ENCODE measurements at places on chromosomes 3 and 15. TPM values are rescaled to one million over a fixed set of nuclear protein-coding genes. Genes with fewer than 3 reads are reported as not detected.

DNA sequence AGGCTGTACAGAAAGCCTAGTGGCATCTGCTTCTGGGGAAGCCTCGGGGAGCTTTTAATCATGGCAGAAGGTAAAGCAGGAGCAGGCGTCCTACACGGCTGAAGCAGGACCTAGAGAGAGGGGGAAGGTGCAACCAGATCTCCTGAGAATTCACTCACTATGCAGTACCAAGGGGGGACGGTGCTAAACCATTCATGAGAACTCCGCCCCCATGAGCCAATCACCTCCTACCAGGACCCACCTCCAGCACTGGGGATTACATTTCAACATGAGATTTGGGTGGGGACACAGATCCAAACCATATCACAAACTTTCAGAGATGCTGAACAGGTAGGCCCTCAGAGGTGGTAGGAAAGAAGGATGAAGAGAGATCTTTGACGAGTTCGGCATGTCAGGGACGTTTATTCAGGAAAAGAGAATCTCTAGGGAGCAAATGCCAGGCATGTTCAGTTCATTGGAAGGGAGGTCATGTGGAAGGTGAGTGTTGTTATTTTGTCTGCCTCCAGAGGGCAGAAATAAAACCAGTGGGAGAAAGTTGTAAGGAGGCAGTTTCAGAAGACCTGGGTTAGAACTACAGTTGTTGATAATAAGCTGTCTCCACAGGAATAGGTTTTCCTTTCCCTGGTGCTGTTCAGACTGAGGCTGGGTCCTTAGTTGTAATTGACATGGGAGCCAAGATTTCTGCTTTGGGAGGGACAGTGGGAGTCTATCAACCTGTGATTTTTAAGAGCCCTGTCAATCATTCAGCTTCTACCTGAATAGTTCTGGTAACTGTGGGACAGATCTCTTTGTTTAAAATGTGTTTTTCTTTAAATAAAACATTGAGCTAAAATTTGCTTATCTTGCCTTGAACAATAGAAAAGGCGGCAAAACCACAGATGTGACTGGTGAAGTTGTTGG, 4.3 kb upstream of the FNDC3B start:
- no peak for DNase-seq

DNA sequence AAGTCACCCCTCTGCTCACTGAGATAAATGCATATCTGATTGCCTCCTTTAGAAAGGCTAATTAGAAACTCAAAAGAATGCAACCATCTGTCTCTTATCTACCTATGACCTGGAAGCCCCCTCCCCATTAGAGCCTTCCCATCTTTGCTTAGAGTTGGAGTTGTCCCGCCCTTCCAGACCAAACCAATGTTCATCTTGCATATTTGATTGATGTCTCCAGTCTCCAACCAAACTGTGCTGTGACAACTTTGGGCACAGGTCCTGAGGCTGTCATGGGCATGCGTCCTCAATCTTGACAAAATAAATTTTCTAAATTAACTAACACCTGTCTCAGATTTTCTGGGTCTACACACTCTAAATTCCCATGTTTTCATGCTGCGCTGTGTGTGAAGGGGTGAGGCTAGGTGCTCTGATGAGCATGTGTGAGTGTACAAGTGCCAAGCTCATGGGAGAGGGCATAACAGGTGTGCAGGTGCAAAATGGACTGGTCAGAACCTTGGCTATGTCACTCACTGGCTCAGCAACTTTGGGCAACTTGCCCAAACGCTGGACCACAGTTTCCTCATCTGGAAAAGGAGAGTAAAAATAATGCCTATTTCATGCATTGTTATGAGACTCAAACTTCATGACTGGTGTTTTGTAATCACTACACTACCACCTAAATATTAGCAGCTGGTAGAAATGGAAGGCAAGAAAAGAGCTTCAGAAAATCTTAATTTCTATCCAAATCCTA, 7.2 kb downstream of the DAPK2 start:
- DNase-seq = no peak

ADCY5 gene
- total RNA-seq = 0.43 TPM

DNA sequence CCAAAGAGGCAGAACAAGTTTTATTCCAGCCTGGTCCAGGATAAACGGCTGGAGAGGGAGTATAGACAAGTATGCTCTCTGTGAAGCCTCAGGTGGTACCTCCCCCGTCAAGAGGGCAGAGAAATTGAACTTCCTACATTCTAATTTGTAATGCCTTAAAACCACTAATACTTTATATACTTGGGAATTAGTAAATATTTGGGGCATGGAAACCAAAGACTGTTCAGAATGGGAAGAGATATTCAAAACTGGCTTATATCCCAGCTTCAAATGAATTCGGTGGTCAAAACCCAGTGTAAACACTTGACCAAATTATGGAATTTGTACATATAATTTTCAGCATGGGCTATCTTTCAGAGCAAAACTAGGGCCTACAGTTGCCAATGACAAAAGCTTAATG, 122.6 kb downstream of the FBN1 start:
- no peak for DNase-seq

DNA sequence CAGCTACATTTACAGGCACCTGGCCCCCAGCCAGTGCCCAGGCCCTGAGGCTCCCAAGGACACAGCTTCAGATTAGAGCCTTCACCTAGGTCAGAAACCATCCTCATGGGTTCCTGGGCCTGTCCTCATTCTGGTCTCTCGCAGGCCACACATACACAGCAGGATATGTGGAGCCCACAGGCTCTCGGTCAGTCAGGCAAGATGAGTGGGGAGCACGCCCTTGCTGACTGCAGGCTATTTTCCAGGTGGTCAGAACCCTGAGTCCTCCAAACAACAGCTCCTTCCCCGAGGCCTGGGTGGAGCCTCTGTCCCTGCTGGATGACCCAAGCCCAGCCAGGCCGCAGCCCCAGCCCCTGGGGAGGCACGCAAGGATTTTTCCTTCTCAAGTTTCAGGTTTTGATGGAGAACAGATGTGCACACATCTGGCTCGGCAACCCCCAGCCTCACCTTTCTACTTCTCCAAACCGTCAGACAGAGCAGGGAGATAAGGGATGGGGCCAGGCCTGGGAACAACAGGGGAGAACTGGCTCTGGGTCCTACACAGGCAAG, 1.6 kb downstream of the STRA6 start:
- DNase-seq = peak; percentile 95

NMD3 gene
- total RNA-seq = 42.8 TPM

DNA sequence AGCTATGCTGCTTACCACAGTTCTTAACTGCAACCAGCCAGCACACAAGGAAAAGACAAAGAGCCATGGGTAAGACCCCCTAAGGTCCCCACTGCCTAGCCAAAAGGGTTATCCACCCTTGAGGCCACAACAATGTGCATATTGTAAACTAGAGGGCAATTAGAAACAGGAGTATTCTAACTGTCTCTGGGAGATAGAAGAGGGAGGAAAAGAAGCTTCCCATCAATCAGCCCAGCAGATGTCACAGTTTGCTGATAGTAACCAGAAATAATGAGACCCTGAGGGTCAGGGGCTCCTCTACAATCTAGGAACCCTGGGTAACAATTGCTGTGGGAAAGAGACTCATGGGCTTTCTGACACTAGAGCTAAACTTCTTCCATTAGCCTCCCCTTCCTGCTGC, 20.6 kb upstream of the IFT57 start:
- no peak for DNase-seq

DNA sequence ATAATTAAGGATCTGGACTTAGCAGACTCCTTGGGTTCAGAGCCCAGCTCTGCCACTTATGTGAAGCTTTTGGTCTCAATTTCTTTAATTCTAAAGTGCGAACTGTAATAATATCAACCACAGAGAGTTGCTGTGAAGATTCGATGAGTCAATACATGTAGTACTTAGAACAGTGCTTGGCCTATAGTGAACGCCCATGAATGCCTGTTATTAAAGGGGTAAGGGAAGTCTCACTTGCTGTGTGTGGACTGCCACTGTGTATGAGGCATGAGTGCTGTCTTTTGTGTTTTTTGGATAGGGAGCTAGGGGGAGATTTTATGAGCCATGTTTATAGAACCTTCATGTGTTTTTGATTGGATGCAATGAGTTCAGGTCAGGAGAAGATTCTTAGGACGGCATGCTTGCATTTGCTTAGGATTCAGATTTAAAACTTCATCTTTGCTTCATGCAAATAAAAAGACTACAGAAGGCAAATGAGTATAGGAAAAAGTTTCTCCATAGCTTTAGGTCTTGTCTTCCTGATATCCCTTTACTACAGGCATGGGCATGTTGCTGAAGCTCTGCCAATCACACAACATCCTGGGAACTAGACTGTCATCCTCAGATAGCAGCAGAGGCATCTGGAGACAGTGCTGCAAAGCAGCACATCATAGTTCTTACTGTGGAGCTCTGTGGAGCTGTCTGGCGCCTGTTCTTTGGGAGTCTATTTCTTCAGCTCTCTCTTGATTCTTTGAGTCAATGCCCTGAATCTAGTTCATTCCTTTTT, 50.0 kb downstream of the PLS1 start:
- DNase-seq = no peak

- no peak for DNase-seq
These were observed 412.4 kb downstream of the RAP2B start for GRCh38 chr3:153574445-153574844.

- no peak for DNase-seq
These were observed 155.0 kb upstream of the GPR149 start for GRCh38 chr3:154584974-154585373.

DNA sequence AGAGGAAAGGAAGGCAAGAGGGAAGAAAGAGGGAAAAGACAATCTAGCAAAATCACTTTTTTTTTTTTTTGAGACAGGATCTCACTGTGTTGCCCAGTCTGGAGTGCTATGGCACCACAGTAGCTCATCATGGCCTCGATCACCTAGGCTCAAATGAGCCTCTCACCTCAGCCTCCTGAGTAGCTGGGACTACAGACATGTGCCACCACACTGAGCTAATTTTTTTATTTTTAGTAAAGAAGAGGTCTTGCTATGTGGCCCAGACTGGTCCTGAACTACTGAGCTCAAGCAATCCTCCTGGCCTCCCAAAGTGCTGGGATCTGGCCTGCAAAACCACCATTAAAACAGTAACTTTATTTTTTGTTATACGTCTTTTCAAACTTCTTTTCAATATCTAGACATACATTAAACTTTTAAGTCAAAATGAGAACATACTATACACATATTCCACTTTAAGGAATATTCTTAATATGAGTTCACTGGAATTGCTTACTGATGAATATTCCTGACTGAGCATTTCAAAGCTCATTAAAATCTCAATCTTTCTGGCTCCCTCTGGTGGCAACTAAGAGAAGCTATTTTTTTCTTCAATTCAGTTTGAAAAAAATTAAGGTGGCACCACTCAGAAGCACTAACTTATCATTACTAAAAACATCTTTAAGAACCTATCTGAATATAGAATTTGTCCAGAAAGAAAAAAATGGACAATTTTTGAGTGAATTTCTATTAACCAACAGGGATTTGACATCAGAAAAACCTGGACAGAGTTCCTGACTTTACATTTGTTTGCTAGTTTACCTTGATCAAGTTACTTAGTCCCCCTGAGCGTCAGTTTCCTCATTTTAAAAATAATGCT, 40.9 kb downstream of the UACA start:
- DNase-seq = peak; percentile 79

DNA sequence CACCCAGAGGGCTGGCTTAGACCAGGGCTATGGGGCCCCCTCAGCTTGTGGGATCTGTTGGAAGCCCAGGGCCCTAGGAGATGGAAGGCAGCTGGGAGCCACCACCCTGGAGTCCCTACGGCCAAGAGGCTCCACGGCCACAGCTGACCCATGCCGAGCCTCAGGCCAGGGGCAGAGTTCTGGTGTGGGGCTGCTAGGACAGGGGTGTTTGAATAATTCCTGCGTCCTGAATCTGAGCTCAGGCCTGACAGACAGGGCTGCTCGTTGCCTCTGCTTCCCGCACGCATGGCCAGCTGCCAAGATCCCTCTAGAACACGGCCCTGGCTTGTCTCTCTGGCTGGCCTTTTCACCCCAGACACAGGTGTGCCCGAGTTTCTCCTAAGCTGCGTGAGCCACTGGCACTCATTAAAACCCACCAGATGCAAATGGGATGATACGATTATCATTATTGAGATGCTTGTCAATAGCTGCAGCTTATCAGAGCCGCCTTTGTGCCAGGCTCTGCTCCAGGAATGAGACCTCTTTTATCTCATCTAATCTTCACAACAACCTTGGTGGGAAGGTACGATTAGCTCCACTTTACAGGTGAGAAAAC, 70.2 kb downstream of the EFCAB12 start:
- no peak for DNase-seq

DNA sequence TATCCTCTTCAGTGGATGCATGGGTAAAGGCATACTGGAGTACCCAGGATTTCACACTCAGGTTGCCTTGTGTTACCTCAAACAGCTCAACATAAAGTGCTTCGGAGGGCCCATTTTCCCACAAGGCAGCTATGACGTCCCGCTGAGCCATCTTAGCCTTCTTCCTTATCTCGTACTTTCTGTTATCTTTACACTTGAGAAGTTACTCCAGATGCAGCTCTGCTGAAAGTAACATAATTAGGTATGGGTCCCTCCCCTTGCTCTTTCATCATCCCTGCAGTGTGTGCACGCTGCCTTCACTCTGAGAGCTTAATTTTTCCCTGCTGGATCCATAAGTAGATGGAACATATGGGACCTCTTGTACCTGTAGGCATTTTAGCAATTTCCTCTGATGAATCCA, 410.3 kb downstream of the AGBL1 start:
- DNase-seq = no peak

NUP210 gene
- under 0.01 TPM for total RNA-seq

DNA sequence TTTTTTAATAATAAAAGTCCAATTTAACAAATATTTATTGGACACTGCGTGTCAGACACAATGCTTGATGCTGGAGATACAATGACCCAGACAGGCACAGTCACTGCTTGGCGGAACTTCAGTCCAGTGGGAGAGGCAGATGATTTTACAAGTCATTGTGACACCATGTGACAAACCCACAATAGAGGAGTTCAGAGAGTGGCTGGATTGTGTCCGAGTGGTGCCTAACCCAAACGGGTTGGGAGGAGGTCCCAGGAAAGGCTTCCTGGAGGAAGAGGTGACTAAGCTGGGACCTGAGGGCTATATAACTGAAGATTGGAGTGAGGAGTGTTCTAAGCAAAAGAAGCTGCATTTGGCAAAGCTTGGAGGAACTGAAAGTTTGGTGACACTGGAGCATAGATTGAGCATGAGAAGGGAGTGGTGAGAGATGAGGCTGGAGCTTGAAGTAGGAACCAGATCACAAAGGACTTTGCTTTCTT, 41.4 kb downstream of the CRTC3 start:
- peak; percentile 32 for DNase-seq

ARGFX gene
- not detected for total RNA-seq

SI gene
- not detected for total RNA-seq

GRCh38 chr15:34637305-34637704, 53.9 kb upstream of the GOLGA8B start:
- DNase-seq = no peak

- no peak for DNase-seq
These were observed 172.6 kb downstream of the IL5RA start for GRCh38 chr3:2937592-2937991.

DNA sequence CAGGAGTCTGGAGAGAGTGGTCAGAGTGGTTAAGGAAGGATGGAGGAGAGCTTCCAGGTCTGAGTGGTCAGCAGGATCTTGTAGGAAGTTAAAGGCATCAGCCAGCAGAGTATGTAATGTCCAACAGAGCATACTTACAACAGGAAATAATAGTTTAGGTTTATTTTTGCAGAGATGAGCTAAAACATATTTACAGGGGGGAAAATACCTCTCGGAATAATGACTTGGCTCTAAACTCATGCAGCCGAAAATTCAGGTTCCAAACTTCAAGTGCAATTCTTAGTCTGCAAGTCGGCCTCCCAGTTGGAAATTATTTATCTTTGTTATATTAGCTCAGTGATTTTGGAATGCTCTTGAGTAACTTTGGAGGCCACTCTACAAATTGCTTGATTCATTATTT, 385.0 kb upstream of the C2CD4B start:
- DNase-seq = no peak

ITIH1 gene
- total RNA-seq = not detected

GRCh38 chr3:122101646-122102045, 46.5 kb downstream of the CD86 start:
- peak; percentile 68 for DNase-seq
